ENCODE measurements at places on chromosomes 6 and 20.
A peak's percentile ranks its signal among the peaks of the same experiment; 100 is the strongest.

DNA sequence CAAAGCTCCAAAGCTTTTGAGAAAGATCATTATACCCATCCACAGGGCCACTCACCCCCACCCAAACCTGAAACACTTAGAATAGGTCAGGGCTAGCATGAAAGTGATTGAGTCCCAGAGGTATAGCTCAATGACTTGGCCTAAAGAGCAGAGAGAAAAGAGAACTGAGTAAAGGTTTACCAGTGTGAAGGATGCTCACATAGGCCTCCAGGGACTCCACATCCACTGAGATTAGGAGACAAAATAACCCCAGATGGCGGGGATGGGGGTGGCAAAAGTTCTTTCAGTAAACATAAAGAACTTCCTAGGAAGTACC is 12.2 kb downstream of the SAYSD1 start:
- DNase-seq: no peak

- no peak for DNase-seq
Measured at GRCh38 chr6:139418481-139419132, 44.2 kb upstream of the CITED2 start.

DNA sequence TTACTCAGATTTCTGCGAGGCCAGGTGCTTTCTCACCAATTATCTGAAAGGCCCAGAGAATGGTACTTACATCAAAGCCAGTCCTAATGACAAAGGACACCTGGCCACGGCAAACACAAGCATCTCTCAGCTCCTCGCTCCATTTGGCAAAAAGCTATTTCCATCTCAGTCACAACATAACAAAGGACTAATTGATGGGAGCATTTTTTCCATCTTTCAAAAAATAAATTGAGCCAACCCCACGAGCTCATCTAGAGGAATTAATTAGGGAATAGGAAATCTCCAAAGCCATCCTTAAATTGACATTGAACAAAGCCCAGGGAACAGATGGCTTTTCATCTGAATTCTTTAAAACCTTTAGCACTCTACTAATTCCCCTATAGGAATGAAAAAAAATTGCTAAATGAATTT is 236.7 kb downstream of the HAO1 start:
- no peak for DNase-seq

DNA sequence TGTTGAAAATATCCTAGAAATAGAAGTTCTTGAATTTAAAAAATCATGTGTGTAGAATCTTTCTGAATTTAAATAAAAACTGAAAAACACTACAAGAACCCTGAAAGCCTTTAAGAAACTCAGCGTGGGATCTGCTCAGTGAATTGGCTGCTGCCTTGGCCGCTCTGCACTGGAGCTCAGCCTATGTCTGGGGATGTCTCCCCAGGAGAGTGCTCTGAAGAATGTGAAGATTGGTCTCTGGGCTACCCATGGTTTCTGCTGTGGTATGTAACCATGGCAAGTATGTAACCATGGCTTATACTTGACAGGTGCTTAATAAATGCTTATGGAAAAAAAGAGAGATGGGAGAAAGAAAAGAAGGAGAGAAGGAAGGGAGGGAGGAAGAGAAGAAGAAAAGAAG is 3.1 kb upstream of the RRAGD start:
- DNase-seq: no peak

GRCh38 chr20:59785986-59786795 is 147.2 kb downstream of the SYCP2 start:
- DNase-seq: no peak

GRCh38 chr20:43824309-43825050 is 90.2 kb upstream of the TOX2 start:
- DNase-seq: no peak

DNA sequence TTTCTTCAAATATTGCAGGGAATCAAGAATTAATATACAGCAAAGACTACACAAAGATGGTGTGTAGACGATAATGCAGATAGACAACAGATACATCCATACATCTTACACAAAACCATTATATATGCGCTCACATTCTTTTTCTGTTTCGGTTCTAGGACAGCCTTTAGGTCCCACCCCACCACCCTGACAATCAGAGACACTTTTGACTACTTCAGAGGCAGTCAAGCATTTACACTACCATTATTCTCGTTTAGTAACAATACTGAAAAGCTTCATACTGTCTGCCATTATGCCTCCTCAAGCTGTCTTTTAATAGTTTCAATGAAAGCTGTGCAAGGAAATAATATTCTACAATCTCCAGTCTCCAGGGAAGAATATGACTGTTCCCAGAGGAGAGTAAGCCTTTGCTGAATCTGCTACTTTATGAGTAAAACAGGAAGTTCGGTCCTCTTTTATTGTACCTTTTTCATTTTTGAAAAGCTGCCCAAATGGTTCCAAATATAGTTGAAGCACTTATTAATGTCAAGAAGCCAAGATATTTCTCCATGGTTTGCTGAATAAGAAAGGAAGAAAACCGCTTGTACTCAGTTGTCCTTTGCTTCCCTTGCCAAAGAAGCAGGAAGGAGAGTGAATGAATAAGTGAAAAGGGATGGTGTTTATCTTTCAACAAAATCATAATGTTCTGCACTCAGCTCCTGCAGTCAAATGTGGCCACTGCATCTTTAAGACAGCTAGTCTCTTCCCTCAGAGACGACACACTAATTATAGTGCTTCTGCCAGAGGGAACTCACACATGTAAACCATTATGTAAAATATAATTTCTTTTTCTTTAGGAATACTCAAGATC is 468.3 kb downstream of the CDC5L start:
- DNase-seq: peak; percentile 14

- no peak for DNase-seq
Measured at GRCh38 chr6:12371151-12371550, 81.0 kb downstream of the EDN1 start.

DNA sequence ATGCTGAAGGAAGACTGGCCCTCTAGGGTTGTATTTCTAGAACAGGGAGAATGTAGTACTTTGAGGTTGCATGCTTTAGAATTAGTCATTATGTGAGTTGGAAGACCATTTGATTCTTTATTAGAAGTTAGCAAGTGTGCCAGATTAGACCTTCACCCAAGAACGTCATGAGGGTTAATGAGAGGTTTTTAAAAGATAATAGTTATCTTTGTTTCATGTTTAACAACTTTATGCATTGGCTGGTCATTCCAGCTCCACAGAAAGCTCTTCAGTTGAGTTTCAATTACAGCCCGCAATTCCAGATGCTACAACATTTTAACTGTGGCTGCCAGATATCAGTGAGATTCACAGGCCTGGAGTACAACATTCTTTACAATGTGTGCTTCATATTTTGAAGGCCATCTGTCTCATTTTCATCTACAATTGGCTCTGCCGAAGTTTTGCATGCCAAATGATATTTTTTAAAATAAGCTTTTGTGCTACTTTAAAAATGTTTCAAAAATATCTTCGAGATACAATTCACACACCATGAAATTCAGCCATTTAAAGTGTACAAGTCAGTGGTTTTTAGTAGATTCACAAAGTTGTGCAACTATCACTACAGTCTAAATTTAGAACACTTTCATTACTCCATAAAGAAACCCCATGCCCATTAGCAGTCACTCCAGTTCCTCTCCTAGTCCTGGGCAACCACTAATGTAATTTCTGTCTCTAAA is 61.1 kb upstream of the FBXO30 start:
- no peak for DNase-seq

GRCh38 chr6:29522227-29522626 is 34.5 kb upstream of the MAS1L start:
- DNase-seq: no peak

DNA sequence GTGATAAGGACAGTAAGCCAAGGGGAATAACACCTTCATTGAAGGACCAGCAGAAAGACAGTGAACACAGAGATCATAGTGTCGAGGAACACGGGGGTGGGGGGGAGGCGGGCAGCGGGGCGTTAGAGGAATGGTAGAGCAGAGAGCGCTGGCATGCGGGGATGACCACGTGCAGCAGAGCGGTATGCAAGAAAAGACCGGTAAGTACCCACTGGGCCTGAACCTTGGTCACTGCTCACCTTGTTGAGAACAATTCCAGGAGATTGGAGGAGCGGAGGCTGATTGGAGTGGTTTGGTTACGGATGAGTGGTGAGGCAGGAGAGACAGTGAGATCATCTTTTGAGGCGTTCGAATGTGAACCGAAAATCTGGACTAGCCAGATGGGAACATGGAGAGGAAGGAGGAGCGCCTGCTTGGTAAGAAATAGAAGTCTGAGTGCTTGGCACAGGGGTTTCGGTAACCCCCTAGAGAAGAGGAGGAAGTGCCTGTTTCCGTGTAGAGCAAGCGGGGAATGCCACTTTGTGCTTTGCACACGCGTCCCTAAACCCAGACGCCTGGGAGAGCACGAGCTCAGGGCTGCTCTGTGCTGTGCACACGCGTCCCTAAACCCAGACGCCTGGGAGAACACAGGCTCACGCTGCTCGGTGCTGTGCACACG is 70.0 kb downstream of the FAM120B start:
- DNase-seq: no peak

DNA sequence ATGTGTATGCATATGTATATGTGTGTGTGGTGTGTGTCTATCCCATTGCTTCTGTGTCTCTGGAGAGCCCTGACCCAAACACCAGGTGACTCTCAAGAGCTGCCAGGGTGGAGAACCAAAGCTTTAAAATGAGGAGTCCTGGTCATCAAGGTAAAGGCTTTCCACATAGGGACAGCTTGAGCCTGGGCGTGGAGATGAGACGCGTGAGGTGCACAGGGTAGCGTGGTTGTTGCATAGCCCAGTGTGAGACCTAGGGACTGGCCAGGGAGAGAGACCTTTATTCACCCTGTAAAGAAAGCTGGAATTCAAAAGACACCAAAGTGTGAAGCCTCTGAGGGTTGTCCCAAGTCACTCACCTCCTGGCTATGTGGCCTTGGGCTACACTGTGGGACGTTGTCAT is 149.1 kb downstream of the SYCP2 start:
- no peak for DNase-seq

DNA sequence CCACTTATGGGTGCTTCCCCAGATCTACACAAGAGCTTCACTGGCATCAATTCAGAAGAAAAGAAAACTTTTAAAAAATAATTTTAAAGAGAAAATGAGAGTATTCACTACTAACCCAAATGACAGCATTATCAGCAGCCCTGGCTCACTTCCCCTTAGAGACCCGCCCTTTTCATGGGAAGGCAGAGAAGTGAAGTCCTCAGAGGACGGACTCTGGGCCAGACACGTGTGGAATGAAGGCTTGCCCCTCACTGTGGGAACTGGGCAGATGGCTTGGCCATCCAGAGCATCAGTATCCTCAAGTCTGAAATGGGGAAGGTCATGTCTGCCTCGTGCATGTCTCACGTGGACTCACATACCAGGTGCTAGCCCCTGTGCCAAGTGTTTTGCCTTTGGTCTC is 63.5 kb downstream of the JAG1 start:
- DNase-seq: no peak

DNA sequence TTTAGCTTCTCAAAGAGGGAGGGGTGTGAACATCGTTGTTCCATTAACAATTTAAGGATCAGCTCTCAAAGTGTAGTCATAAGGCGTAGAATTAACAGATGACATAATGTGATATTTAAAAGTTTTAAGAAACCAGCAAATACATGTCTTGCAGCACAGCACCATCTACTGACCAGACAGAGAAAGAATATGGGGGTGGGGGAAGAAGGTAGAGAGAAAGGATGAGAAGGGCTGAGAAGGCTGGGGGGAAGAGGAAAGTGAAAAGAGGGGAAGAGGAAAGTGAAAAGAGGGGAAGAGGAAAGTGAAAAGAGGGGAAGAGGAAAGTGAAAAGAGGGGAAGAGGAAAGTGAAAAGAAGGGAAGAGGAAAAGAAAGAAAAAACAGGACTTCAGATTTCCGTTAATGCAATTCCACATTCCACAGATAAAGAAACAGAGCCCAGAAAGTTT is 80.9 kb downstream of the HAO1 start:
- DNase-seq: peak; percentile 38

DNA sequence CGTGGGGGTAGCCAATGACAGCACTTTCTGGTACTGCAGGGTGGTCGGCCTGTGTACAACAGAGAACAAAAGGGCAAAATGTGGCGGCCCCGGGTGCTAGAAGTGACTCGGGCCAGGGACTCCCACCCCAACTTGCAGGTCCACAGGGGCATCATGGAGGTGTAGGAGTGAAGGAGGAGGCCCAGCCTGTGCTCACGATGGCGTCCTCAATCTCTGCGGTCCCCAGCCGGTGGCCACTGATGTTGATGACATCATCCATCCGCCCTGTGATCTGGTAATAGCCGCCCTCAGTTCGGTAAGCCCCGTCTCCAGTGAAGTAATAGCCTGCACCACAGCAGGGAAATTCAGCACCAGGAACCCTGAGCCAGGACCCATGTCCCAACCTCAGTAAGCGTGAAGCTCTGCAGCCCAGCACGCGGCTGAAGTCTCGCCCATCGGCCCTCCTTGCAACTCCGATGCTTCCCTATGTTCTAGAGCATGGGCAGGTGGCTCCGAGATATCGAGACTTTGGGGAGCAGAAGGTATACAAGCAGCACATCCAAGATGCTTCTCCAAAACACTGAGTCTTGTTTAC is 20.2 kb upstream of the APMAP start:
- no peak for DNase-seq

GRCh38 chr20:51463998-51464397 is 78.5 kb downstream of the NFATC2 start:
- DNase-seq: no peak

DNA sequence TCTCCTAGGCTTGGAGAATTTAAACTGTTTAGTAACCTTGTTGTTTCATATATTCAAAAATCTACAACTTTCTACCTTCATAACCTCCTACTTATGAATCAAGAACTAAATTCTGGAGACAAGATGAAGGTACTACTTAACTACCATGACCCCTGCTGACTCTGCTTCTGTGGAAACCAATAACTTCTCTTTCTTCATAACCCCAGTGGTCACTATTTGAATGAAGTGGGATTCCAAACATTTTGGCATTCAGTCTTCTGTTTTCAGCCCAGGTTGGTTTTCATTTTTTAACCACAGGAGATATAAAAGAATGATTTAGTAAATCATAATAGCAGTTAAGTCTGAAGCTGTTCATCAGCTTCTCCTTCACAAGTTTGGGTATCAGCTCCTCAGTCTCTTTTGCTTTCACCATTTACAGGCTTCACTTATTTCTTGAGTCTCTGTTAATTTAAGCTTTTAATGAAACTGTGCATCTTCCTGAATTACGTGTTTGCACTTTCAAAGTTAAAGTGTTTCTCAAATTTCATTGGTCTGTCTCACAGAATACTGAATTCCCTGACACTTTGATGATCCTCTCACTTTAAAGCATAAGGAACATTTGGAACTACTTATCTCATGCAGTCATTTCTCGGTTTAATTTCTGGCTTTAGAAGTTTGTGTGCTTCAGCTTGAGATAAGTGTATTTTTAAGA is 9.5 kb downstream of the SENP6 start:
- DNase-seq: no peak

GRCh38 chr20:3648951-3649350 is 14.2 kb downstream of the GFRA4 start:
- no peak for DNase-seq

Data from HFF-Myc (cell line).